CD4-positive, alpha-beta T cell (primary cell): ENCODE measurements at places on chromosomes 4 and X. TPM values are rescaled to one million over a fixed set of nuclear protein-coding genes. Genes with fewer than 3 reads are reported as not detected.
A peak's percentile ranks its signal among the peaks of the same experiment; 100 is the strongest.

DNA sequence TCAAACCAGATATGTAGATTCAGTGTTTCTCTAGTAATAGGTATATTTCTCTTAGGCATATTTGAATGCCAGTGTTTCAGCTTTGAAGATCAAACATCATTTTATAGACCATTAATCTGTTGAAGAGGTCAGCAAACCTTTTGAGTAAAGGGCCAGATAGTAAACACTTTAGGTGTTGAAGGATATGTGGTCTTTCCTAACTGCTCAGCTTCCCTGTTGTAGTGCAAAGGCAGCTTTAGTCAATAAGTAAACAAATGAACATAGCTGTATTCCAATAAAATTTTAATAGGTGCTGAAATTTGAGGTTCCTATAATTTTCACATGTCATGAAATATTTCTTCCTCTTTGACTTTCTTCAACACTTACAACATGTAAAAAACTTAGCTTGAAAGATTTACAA lies 201.6 kb downstream of the ADGRL3 start:
- no peaks in the 10 kb centered on the region for H3K4me1 ChIP-seq
- no peak overlapping the region for H3K27ac ChIP-seq
- H3K27me3 ChIP-seq = no peaks in the 10 kb centered on the region
- no peak for DNase-seq
- H3K4me3 ChIP-seq = no peak overlapping the region

DNA sequence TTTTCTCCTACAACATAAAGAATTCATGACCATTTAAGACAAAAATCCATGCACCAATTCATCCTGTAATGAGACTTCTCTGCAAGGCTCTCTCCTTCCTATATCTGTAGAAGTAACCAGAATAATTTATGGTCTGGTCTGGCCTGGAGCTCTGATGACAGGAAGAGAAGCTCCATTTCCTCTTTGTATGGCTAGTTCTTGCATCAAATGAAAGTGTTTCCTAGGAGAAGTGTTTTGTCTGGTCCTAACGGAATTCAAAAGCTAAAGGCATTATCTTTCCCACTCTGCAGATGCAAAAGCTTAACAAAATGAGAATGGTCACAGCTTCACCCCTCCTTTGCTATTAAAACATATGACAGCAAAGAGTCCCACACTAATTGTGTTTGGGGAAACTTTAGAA lies 55.1 kb downstream of the SPATA18 start:
- no peaks in the 10 kb centered on the region for H3K4me1 ChIP-seq
- no peak for DNase-seq
- H3K27ac ChIP-seq = no peak overlapping the region
- H3K36me3 ChIP-seq = no peaks in the 10 kb centered on the region
- no peak overlapping the region for H3K4me3 ChIP-seq

GRCh38 chr4:159101988-159102621 lies 774 bp upstream of the RAPGEF2 start:
- no peaks in the 10 kb centered on the region for H3K27me3 ChIP-seq
- H3K27ac ChIP-seq = no peak overlapping the region
- peaks cover 26% of the 10 kb centered on the region for H3K4me1 ChIP-seq
- H3K4me3 ChIP-seq = peak overlapping the region; percentile 97
- DNase-seq = no peak
- H3K36me3 ChIP-seq = no peaks in the 10 kb centered on the region

DNA sequence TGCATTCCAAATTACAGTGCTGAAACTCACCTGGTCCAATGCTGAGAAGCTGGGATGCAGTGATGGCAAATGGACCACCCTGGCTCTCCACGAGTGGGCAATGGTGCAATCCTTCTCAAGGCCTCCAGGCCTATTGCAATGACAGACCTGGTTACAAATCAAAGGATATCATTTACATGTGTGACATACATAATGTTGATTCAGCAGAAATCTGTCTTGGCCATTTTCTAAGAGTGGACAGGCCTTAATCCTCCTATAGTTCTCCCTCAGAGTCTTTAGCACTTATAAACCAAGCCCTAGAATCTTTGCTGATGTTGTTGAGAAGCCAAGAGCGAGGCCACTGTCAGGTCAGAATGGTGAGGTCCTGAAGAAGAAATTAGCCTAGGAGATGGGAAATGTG lies 17.1 kb downstream of the LRAT start:
- H3K4me1 ChIP-seq = no peaks in the 10 kb centered on the region
- no peaks in the 10 kb centered on the region for H3K36me3 ChIP-seq
- no peak overlapping the region for H3K4me3 ChIP-seq

- no peaks in the 10 kb centered on the region for H3K4me1 ChIP-seq
- H3K27me3 ChIP-seq = no peaks in the 10 kb centered on the region
- no peak for DNase-seq
- no peak overlapping the region for H3K4me3 ChIP-seq
- no peaks in the 10 kb centered on the region for H3K36me3 ChIP-seq
- no peak overlapping the region for H3K27ac ChIP-seq
These were observed 186.5 kb upstream of the SLC7A11 start for GRCh38 chr4:138428611-138429010.

DNA sequence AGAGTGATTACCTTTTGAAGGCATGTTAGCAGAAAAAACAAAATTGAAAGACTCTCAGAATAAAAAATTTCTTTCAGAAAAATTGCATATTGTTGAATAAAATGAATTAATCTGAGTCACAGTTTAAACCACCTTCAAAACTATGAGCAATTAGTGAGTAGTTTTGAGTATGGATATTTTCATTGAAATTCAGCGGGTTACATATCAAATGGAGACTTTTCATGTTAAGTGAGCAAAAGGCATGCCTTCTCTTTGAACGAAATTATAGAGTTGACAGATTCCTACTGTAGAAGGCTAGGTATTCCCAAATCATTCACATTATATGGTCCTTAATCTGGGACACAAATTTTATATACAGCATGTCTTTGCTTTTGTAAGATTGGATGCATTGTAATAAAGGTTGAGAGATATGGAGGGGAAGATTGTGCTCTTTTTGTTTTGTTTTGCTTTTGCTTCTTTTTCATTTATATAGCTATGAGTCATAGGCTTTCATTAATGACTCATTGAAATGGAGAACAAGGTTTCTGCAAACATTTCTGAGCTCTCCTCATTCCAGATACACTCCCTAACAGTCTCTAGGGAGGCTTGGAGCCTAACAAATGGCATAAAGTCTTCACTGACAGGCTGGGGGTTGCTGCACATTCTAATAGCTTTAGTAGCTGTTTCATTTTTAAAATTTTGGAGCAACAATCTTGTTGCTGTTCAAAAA lies 21.6 kb downstream of the PCDH18 start:
- H3K27ac ChIP-seq = no peak overlapping the region
- H3K4me1 ChIP-seq = no peaks in the 10 kb centered on the region
- H3K27me3 ChIP-seq = no peaks in the 10 kb centered on the region
- DNase-seq = no peak
- H3K36me3 ChIP-seq = no peaks in the 10 kb centered on the region

DNA sequence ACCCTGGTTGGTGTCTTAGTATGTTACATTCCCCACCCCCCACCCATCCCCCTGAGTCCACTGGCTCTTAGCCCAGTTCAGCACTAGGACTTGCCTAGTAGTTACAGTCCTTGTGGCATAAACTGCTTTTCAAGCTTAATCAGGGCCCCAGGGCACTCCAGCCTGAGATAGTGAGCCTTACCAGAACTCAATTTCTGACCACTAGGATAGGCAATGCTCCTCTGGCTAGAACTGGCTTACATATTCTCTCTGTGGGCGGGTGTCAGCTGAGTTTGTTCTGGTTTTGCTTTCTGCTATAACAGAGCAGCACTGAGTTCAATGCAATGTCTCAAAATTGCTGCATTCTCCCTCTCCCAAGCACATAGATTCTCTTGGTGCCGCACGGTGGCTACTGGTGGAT lies 391.4 kb upstream of the DIPK2B start:
- H3K4me3 ChIP-seq = no peak overlapping the region
- H3K27me3 ChIP-seq = no peaks in the 10 kb centered on the region
- H3K27ac ChIP-seq = no peak overlapping the region
- H3K4me1 ChIP-seq = no peaks in the 10 kb centered on the region
- H3K36me3 ChIP-seq = no peaks in the 10 kb centered on the region

DNA sequence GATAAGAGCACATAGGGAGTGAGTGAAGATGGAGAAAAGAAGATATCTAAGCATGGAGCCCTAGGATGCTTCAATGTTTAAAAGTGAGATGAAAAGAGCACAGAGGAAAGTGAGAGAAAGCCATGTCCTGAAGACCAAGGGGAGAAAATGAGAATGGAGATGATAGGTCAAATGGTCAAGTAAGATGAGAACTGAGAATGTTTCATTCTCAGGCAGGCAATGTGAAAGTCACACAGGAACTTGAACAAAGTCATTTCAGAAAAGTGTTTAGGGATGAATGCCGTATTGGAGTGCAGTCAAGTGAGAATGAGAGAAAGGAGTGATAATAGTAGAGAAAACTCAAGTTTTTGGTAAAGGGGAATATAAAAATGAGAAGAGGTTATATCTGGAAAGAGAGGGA lies 148.7 kb upstream of the PTCHD1 start:
- H3K4me1 ChIP-seq = no peaks in the 10 kb centered on the region
- no peak overlapping the region for H3K4me3 ChIP-seq
- H3K36me3 ChIP-seq = no peaks in the 10 kb centered on the region
- DNase-seq = no peak
- H3K27me3 ChIP-seq = no peaks in the 10 kb centered on the region

DNA sequence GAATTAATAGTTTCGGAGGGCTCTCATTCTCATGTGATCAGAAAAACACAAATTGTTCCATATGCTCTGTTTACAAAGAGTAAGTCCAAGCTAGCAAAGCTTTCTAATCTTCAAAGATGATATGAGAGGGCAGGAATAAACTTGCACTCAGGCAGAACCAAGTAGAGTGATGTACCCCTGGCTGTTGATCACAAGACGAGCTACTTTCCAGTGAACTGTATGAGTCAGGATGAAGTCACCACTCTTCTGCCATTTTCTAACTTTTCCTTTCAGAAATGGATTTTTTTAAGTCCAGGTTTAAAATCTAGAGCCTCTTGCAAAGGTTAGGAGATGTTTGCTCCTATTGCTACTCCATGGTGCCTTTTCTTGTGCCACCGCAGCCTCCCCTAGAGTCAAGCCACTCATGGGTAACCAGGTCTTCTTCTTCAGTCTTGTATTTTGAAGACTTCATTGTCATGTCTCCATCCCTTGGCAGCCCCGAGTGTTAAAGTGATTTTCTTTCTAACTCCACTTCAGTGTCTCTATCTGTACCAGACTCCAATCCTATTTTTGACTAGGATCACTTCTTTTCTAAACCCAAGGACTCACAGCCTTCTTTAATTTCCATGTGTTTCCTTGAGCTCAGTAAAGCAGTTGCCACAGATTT lies 171.9 kb upstream of the GALNT7 start:
- H3K4me1 ChIP-seq = no peaks in the 10 kb centered on the region
- H3K27ac ChIP-seq = no peak overlapping the region
- no peak overlapping the region for H3K4me3 ChIP-seq
- H3K27me3 ChIP-seq = no peaks in the 10 kb centered on the region

- no peaks in the 10 kb centered on the region for H3K4me1 ChIP-seq
- no peaks in the 10 kb centered on the region for H3K36me3 ChIP-seq
- H3K27ac ChIP-seq = no peak overlapping the region
- DNase-seq = no peak
These were observed 33.4 kb downstream of the FRG1 start for GRCh38 chr4:189974056-189974455.

- no peak overlapping the region for H3K4me3 ChIP-seq
- H3K4me1 ChIP-seq = peaks cover 17% of the 10 kb centered on the region
- no peaks in the 10 kb centered on the region for H3K36me3 ChIP-seq
- H3K27ac ChIP-seq = peak overlapping the region; percentile 52
These were observed 19.6 kb upstream of the ABRAXAS1 start for GRCh38 chr4:83504503-83504902.

- no peak overlapping the region for H3K4me3 ChIP-seq
- DNase-seq = no peak
- H3K36me3 ChIP-seq = no peaks in the 10 kb centered on the region
These were observed 202.1 kb downstream of the ARHGAP24 start for GRCh38 chr4:85676850-85677590.

GRCh38 chr4:143587703-143588102 lies 74.2 kb downstream of the SMARCA5 start:
- no peak overlapping the region for H3K4me3 ChIP-seq
- no peak for DNase-seq
- no peaks in the 10 kb centered on the region for H3K4me1 ChIP-seq
- no peaks in the 10 kb centered on the region for H3K36me3 ChIP-seq
- no peak overlapping the region for H3K27ac ChIP-seq
- no peaks in the 10 kb centered on the region for H3K27me3 ChIP-seq

GRCh38 chr4:108109997-108110416 lies 58.7 kb downstream of the LEF1 start:
- peak overlapping the region; percentile 2 for H3K4me3 ChIP-seq
- H3K27me3 ChIP-seq = no peaks in the 10 kb centered on the region
- DNase-seq = no peak
- H3K36me3 ChIP-seq = peaks cover 21% of the 10 kb centered on the region
- H3K27ac ChIP-seq = peak overlapping the region; percentile 48

DNA sequence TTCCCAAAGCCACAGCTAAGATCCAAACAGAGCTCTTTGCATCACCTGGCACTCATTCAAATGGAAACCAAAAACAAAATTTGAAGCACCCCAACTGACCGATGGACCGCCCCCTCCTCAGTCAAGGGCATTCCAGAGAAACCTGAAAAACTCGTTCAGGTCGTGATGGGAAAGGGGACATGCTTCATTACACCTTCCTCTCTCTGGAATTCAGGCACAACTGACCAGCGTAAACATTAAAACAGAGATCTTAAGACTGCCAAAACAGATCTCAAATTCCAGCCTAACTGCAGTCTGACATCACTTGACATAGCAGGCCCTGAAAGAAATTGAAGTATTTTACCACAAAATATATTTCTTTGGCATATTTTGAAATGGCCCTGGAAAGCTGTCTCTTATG lies 28.5 kb downstream of the PTTG2 start:
- no peak for DNase-seq
- no peaks in the 10 kb centered on the region for H3K27me3 ChIP-seq
- H3K36me3 ChIP-seq = peaks cover 5% of the 10 kb centered on the region

GRCh38 chr4:41822325-41822724 lies 73.8 kb upstream of the PHOX2B start:
- no peaks in the 10 kb centered on the region for H3K27me3 ChIP-seq
- no peak overlapping the region for H3K27ac ChIP-seq
- DNase-seq = no peak
- H3K4me1 ChIP-seq = no peaks in the 10 kb centered on the region
- no peak overlapping the region for H3K4me3 ChIP-seq
- H3K36me3 ChIP-seq = no peaks in the 10 kb centered on the region

DNA sequence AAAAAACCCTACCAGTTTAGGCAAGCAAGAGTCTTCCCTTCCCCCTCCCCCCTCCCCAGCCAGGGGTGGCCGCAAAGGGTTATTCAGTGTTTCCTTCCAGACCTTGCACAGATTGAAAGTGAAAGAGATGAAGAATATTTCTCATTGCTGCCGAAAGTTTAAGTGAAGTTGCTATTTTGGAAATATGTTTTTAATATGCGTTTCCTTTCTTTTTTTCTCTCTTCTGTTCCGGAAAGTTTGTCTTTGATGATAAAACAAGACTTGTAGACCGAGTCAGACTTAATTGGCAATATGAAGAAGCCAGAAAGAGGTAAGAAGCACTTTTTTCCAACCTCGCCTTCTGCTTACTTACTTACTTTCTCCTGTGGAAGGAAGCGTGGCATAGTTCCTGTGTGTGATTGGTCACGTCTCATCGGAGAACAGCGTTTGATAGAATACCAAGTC lies 58.5 kb upstream of the CLCN4 start:
- peaks cover 13% of the 10 kb centered on the region for H3K36me3 ChIP-seq
- H3K4me3 ChIP-seq = peak overlapping the region; percentile 54
- no peaks in the 10 kb centered on the region for H3K27me3 ChIP-seq
- no peak for DNase-seq
- peaks cover 43% of the 10 kb centered on the region for H3K4me1 ChIP-seq

Gene ASMT
- 0.36 TPM for total RNA-seq

Gene ODAPH
- total RNA-seq = not detected

Gene VEGFC
- total RNA-seq = not detected

Gene POU4F2
- not detected for total RNA-seq

Gene TIMM17B
- total RNA-seq = 40.0 TPM

Gene SPANXN3
- total RNA-seq = not detected

Gene MAGEC1
- not detected for total RNA-seq

Gene SLC4A4
- 0.14 TPM for total RNA-seq

Gene SCOC
- total RNA-seq = 5.9 TPM

Gene CDS1
- 1.3 TPM for total RNA-seq

Gene AFF2
- 5.9 TPM for total RNA-seq
